Iris pigment epithelial cell (primary cell): ENCODE measurements at places on chromosomes 16 and 17.

GRCh38 chr17:2157675-2158395 lies 102.9 kb downstream of the HIC1 start:
- peak; percentile 99 for DNase-seq

- no peak for DNase-seq
Observed at GRCh38 chr16:16019488-16019887, 70.1 kb downstream of the ABCC1 start.

- DNase-seq, result peak; percentile 52
Observed at GRCh38 chr16:56451753-56452689, 667 bp downstream of the OGFOD1 start.

DNA sequence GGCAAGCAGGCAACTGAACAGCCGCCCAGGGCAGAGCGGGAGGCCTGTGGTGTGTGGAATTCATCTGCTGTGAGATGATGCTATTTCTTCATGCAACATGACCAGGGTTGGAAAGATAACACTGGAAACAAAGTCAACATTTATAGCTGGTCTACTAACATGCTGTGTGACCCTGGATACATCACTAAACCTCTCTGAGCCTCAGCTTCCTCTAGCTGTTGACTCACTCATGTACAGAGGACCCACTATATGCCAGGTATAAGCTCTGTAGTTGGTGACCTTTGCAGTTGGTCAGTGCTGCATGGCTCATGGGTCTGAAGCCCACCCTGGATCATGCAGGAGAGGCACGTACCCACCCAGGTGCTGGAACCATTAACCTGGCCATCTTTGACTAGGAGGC lies 180.9 kb downstream of the ZNF423 start:
- no peak for DNase-seq

DNA sequence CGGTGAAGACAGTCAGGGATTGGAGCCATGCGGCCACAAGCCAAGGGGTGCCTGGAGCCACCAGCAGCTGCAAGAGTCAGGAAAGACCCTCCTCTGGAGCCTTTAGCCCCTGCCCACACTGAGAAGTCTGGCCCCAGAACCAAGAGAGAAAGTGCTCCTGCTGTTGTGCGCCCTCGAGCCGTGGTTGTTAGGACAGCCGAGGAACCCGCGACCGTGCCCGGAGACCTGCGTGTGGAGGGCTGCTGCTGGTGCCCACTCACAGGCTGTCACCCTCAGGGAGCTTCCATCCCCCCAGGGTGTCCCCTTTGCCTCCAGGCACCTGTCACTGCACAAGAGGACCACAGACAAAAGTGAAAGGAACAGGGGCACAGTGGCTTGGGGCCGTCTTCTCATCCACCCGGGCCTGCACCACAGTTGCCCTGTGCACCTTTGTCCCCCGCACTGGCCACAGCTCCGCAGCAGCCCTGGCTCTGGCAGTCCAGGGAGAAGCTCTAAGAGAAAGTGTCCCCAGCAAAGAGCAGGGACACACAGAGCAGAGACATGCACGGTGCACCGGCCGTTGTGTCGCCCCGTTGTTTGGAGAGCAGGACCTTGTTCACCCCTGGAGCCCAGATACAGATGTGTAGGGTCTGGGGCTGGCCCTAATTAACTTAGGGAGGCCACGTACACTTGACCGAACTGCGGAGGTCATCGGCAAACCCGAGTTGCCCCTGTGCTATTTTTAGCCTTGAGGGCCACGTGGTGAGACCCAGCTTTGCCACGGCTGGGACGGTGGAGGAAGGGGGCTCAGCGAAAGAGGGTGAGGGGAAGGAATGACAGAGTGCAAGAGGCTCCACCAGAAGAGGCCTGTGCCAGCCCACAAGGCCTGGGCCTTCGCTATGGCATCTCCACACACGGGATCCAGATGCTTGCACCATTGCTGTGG lies 329.2 kb downstream of the C16orf95 start:
- no peak for DNase-seq

- DNase-seq, result no peak
Observed at GRCh38 chr16:58197314-58198012, 443 bp downstream of the CSNK2A2 start.

GRCh38 chr17:16472539-16472938 lies 19.5 kb downstream of the LRRC75A start:
- no peak for DNase-seq
